A673 (cell line): ENCODE measurements at places on chromosomes 2 and 18. TPM values are rescaled to one million over a fixed set of nuclear protein-coding genes. Genes with fewer than 3 reads are reported as not detected.

- no peak overlapping the region for H3K27ac ChIP-seq
- H3K27me3 ChIP-seq, result no peaks in the 10 kb centered on the region
- H3K4me1 ChIP-seq, result no peaks in the 10 kb centered on the region
- H3K4me3 ChIP-seq, result no peak overlapping the region
- DNase-seq, result no peak
Measured at GRCh38 chr2:162254236-162254871, 11.1 kb upstream of the FAP start.

- H3K36me3 ChIP-seq, result no peaks in the 10 kb centered on the region
- H3K4me1 ChIP-seq, result no peaks in the 10 kb centered on the region
- no peak for DNase-seq
Measured at GRCh38 chr2:64485331-64485730, 31.4 kb downstream of the LGALSL start.

DNA sequence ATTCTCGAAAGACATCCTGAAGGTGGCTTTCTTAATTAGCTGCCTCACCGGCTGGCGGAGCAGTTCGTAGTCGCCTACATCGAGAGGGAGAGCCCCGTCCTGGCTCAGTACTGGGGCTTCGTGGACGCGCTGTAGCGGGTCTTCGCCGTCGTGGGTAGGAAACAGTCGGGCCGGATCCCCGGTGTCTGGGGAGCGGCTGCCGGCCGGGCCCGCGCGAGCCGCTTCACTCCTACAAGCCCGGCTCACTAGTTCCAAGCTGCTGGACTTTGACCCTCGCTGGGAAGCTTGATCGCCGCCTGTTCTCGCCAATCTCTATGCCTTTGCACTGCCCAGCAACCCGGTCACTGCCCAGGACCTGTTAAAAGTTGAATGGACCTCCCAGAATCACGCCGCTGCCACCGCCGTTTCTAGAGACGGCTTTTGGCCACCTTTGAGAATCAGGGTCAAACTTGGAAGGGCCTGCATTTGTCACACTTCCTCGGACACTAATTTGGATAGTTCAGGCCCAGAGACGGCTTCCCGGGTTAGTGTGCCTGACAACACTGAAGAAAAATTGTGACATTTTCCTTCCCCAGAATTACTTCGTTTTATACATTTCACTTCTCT is 41.4 kb upstream of the AKAIN1 start:
- H3K4me1 ChIP-seq, result peaks cover 13% of the 10 kb centered on the region
- peak overlapping the region; percentile 70 for H3K4me3 ChIP-seq
- peaks cover 7% of the 10 kb centered on the region for H3K36me3 ChIP-seq
- DNase-seq, result peak; percentile 29

GRCh38 chr2:10498525-10499274 is 50.6 kb upstream of the ODC1 start:
- DNase-seq, result no peak
- H3K27ac ChIP-seq, result no peak overlapping the region
- H3K4me1 ChIP-seq, result peaks cover 3% of the 10 kb centered on the region
- H3K4me3 ChIP-seq, result no peak overlapping the region
- H3K27me3 ChIP-seq, result no peaks in the 10 kb centered on the region

DNA sequence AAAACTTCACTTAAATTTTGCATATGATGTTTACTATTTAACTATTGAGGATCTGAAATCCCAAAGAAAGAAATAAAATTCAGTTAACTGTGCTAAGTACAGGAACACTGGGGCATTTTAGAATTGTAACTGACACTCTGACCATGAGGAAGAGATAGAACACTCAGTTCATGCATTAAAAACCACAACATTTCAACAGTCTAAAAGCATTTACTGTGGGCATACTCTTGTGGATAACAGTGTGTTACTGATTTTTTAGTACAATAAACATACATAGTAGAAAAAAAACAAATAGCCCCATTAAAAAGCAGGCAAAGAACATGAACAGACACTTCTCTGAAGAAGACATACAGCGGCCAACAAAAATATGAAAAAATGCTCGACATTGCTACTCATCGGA is 1122.7 kb upstream of the PIK3C3 start:
- no peak overlapping the region for H3K27ac ChIP-seq
- no peaks in the 10 kb centered on the region for H3K4me1 ChIP-seq
- no peaks in the 10 kb centered on the region for H3K36me3 ChIP-seq
- no peak for DNase-seq

- no peaks in the 10 kb centered on the region for H3K36me3 ChIP-seq
- no peaks in the 10 kb centered on the region for H3K27me3 ChIP-seq
- H3K27ac ChIP-seq, result no peak overlapping the region
- H3K4me1 ChIP-seq, result no peaks in the 10 kb centered on the region
- peak; percentile 11 for DNase-seq
Measured at GRCh38 chr2:220147161-220148038, 520.0 kb downstream of the SLC4A3 start.

- no peaks in the 10 kb centered on the region for H3K4me1 ChIP-seq
- no peak overlapping the region for H3K4me3 ChIP-seq
- H3K27ac ChIP-seq, result no peak overlapping the region
- no peaks in the 10 kb centered on the region for H3K27me3 ChIP-seq
- H3K36me3 ChIP-seq, result no peaks in the 10 kb centered on the region
Measured at GRCh38 chr2:134197445-134197844, 56.4 kb upstream of the MGAT5 start.

DNA sequence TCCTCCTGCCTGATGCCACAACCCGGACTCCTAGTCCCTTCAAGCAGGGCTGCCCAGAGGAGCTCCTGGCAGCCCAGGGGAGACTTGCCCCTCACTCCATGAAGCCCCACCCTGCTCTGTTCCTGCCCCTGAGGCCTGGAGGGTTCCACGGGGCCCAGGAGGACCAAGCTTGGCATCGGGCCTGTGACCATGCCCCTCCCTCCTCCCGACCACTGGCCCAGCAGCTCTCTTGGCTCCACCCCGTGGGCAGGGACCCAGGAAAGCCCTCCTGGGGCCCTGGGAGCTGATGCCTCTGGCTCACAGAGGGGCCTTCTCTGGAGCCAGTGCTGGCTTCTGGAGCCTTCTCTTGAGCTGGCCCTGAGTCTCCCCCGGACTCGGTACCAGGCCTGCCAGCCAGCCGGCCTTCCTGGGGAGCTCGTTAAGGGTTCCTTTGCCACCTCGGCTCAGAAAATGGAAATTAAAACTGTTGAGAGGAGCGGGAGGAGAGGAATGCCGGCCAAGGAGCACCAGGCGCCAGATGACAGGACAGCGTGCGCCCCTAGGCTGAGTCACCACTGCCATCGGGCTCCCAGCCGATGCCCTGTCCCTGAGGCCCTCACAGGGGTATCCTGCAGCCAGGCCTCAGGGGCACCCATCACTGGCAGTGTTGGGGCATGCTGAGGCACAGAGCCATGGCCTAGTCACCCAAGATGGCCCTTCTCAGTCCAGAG is 40.6 kb upstream of the SNED1 start:
- no peaks in the 10 kb centered on the region for H3K36me3 ChIP-seq
- H3K4me3 ChIP-seq, result no peak overlapping the region
- H3K27ac ChIP-seq, result peak overlapping the region; percentile 50

DNA sequence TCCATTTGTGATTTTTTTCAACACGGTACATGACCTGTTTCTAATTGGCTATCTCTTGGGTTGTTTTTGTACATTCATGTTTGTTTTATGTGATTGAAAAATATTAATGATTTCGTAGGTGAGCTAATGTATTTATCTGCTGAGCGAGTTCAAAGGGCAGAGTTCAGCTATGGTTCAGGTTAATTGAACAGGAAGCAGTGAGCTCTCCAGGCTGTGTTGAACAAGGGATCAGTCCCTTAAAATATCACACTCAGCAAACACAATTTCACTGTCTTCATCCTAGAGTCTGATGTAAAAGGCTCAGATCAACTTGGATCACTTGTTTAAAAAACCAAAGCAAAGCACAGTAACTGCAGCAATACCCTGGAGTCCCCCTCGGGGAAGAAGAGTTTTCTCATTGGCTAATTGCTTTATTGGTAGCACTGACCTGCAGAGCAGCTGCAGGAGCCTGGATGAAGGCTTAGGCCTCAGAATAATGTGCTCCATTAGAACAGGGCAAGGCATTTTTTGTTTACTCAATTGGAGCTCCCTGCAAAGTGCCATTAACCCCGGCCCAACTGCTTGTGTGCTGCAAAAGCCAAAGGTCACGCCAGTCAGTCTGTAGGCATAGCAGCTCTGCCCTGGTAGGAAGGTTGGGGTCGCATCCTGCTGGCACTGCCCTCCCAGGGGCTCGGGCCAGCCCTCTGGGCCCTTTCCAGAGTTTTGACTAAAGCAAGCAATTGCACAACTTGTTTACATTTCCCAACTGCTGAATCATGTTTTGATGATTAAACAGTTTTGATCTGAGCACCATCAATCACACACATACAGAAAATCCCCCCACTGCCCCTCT is 10.5 kb downstream of the ONECUT2 start:
- no peak overlapping the region for H3K27ac ChIP-seq
- peaks cover 78% of the 10 kb centered on the region for H3K27me3 ChIP-seq
- H3K36me3 ChIP-seq, result no peaks in the 10 kb centered on the region

DNA sequence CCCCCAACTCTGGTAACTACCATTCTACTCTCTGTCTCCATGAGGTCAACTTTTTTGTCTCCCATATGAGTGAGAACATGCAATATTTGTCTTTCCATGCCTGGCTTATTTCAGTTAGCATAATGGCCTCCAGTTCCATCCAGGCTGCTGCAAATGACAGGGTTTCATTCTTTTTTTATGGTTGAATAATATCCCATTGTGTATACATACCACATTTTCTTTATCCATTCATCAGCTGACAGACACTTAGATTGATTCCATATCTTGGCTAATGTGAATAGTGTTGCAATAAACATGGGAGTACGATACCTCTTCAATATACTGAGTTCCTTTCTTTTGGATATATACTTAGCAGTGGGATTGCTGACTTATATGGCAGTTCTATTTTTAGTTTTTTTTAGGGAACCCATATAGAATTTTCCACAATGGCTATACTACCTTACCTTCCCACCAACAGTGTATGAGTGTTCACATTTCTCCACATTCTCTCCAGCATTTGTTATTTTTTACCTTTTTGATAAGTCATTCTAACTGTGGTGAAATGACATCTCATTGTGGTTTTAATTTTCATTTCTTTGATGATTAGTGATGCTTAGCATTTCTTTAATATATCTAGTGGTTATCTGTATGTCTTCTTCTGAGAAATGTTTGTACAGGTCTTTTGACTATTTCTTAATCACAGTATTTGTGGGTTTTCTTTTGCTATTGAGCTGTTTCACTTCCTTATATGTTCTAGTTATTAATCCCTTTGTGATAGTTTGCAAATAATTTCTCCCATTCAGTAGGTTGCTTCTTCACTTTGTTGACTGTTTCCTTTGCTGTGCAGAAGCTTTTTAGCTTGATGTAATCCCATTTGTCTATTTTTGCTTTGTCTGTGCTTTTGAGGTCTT is 112.2 kb downstream of the SRBD1 start:
- no peak overlapping the region for H3K4me3 ChIP-seq
- H3K27me3 ChIP-seq, result no peaks in the 10 kb centered on the region
- no peak overlapping the region for H3K27ac ChIP-seq
- no peaks in the 10 kb centered on the region for H3K4me1 ChIP-seq

PLCD4 gene
- 0.24 and 0.39 TPM in 2 replicates for total RNA-seq

MAP3K20 gene
- 40.0 and 43.7 TPM in 2 replicates for total RNA-seq

ABCB11 gene
- 0.07 TPM in 1 of 2 replicates, not detected in the other for total RNA-seq

PLEKHH2 gene
- total RNA-seq, result 2.2 and 4.7 TPM in 2 replicates

CRYGB gene
- total RNA-seq, result not detected in 2 replicates

NOSTRIN gene
- total RNA-seq, result not detected in 2 replicates

ATP5F1A gene
- total RNA-seq, result 479 and 531 TPM in 2 replicates

PLA2R1 gene
- total RNA-seq, result not detected in 2 replicates
